CD8-positive, alpha-beta memory T cell (primary cell): ENCODE measurements at places on chromosomes 7 and 10.

DNA sequence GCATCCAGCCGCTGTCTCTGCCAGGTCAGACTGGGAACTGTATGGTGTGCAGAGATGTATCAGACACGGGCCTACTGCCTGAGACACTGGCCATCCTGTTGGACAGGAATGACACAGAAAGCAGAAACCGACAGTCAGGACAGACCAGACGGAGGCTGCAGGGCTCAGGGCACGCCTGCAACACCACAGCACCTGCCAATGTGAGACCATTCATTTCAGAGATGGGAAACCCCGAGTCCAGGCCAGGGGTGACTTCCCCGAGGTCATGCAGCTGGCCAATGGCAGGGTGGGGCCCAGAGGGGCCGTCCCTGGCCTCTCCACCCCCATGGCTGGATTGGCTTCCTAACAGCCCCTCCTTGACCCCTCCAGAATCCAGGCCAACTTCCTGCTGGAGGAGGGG, 34.7 kb downstream of the GRID1 start:
- DNase-seq: no peak

GRCh38 chr10:86636311-86636710, 18.0 kb upstream of the OPN4 start:
- DNase-seq: no peak

DNA sequence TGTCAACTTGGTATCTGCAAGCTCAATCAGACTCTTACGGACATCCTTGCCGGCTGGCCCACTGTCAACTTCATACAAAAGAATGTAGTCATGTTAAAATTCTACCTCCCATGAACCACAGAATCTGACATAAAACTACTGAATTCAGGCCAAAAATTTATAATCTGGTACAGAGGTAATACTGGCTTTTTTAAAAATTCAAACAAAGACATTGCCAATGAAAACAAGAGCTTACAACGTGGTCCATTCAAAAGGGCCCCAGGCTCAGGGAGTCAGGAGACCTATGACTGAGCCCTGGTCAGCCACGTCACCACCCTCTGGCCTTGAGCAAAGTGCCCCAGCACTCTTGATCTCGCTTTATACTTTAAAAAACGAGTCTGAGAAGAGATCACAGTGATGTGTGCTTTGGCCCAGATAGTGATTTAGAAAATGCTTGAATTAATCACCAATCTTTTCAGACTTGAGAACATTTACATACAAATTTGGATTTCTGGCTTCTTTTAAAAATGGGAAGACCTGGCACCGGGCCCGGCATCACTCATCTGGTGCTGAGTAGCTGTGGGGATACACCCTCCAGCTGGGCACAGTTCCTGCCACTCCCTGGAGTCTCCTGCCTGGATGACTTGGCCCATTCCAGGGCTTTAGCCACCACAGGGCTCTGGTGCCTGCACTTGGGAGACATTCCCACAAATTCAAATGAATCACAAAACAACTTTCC, 94.1 kb downstream of the PIP4K2A start:
- DNase-seq: no peak

GRCh38 chr7:75772081-75773077, at the start of gene CCL26:
TSS of gene CCL26 (minus strand) at chr7:75772211. CDS start at chr7:75772176, 35 bp downstream.
- no peak for DNase-seq

- DNase-seq: no peak
Measured at GRCh38 chr10:105956550-105956949, 1208.0 kb downstream of the SORCS1 start.

GRCh38 chr10:80697926-80698325, 160.2 kb downstream of the SH2D4B start:
- no peak for DNase-seq

- no peak for DNase-seq
Measured at GRCh38 chr7:65923316-65923715, 50.4 kb downstream of the VKORC1L1 start.

DNA sequence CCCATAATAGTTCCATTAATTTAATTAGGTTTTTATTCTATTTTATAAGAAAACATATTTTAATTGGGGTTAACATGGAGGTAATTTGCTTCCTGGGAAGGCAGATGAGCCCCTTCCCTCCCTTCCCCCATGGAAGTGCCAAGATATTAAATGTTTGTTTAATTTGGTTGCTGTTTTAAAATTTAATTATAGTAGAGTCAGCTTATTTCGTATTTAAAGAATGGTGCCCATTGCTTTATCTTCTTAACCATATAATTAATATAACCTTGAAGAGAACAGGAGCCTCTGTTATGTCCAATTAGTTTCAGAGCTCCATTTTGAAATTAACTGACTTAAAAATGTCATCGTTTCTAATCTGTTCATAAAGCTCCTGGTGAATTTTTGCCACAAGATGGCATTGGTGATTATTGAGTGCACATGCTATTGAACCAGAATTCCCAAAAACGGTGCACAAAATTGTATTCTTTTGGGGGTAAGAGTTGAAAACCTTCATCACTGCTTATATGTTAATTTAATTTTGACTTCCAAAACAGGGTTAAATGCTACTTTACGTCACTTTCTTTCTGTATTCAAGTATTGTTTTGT, 26.0 kb downstream of the KLHDC10 start:
- DNase-seq: no peak

- DNase-seq: no peak
Measured at GRCh38 chr10:17758896-17759295, 6.9 kb downstream of the TMEM236 start.

DNA sequence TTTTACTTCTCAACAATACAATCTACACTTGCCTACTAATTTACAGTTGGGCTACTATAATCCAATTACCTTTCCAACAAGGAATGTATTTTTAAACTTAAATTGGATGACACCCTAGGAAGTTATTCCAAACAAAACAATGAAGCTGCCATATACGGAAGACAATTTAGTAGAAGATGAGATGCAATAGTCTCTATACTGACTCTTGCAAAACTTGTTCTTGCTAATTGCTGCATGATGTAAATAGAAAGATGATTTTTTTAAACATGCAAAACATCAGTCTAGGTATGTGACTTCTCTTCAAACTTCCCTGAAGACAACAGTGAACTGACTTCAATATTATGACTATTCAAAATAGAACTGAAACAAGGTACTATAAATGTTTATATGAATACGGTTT, 17.6 kb downstream of the NT5C3A start:
- DNase-seq: no peak

DNA sequence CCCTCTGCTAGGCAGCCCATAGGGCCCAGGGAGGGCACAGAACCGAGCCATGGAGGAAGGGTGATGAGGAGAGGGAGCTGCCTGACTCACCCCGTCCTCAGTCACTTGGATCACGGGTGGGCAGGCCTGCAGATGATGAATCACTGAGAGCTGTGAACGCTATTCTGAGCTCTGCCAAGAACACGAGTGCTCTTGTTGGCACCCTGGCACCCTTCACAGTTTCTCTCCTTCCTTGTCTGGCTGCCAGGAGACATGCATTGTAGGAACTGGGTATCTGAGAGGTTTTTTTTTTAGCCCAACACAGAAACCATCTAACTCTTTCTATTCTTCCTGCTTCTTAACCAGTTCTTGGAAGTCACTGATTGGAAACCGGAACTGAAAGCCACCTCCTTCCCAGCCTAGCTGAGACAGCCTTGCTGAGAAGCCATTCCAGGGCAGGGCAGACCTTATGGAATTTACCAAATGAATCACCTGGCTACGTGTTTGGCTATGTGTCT, 82.1 kb downstream of the SLC37A3 start:
- no peak for DNase-seq

GRCh38 chr10:112159469-112159868, 24.1 kb downstream of the GPAM start:
- no peak for DNase-seq

DNA sequence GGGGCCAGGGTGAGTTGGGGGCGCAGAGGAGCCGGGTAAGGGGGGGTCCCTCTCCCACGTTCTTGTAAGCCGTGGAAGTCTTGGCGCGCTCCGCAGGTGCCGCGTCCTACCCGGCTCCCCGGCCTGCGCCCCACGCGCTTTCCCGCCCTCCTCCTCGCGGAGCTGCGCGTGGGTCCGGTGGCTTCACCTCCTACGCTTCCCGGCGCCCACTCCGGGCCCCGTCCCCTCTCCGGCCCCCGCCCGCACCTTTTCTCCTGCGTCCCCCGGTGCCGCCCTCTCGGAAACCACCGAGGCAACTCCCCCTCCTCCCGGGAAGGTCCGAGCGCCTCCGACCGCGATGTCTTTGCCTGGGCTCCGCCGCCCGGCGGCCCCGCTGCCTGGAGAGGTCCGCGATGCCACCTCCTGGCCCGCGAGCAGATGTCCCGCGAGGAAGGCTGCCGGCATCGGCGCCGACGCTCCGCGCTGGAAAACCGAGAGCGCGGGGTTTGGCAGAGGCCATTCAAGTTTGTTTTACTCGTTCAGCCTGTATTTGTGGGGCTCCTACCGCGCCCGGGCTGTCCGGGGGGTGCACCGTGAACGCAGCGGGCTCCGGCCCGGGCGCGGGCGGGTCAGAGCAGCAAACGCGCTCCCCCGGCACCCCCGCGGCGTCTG, 2.4 kb upstream of the NKX6-2 start:
- no peak for DNase-seq

DNA sequence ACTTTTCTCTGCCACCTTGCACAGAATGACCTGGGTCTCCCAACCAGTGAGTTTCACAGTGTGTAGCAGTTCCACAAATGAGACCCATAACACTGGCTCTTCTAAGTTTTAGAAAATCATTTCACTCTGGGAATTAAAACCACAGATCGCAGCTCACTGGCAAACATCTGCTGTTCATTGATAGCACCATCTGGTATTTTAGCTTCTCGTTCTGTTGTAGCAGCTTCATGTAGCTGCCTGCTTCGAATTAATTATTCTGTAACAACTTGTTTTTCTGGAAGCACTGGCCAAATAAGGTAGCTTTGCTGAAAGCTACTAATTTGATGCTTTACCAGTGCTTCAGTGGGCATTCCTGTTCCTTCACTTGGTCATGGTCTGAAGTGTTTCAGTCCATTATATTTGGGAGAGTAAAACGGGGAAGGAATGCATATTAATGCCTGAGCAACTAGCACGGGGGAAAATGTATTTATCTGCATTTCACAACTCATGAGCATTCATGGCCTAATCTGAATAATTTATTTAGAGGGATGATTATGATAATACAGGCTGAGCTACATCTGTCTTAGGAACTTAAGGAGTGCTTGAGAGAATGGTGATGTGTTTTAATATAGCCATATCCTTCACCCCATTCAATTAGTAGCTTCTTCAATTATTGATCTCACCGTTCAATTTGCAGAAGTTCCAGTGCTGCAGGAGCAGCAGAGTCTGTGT, 447.4 kb downstream of the XPNPEP1 start:
- DNase-seq: no peak

- DNase-seq: no peak
Measured at GRCh38 chr7:16697507-16698199, 51.7 kb downstream of the BZW2 start.

DNA sequence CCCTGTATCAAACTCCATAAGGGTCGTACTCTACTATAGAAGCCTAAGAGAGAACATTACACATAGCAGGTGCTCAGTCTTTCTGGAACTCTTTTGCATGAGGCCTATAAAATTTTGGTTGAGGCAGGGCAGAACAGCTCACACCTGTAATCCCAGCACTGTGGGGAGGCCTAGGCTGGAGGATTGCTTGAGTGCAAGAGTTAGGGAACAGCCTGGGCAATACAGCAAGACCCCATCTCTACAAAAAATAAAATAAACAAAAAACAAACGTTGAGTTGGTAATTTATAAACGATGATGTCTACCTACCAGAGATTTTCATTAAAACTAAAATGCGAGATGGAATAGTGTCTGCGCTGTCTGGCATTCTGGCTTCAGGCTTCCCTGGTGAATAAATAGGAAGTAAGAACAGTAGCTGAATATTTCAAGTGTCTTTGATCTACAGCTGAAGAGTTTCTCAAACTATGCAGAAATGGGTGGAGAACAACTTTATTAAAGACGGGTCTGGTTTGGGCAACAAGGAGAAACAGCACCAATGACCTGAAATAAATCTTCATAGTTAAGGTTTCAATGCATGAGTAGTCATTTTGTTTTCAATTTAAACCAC, 774 bp downstream of the PON2 start:
- DNase-seq: no peak

DNA sequence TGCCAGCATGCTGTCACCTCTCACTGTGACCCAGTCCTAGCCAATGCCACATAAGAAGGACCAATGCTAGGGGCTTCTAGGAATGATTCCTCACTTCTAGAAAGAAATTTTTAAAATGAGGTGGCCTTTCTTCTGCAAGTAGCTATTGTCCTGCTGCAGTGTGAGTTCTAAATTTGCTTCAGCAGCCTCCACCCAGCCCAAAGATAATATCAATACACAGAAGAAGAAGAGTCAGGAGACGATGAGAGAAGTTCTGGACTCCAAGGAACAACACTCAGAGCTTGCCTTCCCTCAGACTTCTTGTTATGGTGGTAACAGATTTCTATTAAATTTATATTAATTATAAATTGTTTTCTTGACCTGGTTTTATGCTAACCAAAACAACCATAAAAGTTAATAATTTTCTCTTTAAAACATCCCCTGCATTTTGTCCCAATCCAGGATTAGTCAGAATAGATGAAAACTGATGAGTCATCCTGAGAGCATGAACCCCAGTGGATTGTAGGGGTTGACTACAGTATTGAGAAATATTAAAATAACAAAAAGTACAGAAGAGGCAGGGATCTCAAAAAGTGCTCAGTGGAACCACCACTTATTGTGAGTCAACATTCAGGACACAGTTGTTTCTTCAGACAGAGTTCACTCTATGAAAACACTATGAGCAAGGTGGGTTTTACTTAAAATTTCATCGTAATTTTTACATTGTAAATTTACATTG, 29.6 kb upstream of the AKR1C2 start:
- DNase-seq: no peak

- DNase-seq: no peak
Measured at GRCh38 chr7:91280185-91280584, 16.0 kb downstream of the FZD1 start.

DNA sequence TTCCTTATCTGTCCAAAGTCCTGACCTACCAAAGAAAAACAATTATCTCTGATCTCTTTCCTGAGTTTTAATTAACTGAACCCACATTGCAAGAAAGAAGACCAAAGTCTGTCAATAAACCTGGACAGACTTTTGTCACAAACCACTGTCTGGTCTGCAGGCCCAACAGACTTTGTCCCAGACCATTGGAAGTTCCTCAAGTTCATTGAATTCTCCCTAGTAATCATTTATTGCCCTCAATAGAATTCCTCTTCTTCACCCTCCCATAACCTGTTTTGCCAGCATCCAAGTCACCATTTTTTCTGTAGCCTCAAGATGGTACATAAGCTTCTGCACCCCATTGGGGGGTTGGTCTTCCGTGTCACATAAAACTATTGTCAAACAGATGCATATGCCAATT, 3.9 kb upstream of the DNMBP start:
- no peak for DNase-seq

DNA sequence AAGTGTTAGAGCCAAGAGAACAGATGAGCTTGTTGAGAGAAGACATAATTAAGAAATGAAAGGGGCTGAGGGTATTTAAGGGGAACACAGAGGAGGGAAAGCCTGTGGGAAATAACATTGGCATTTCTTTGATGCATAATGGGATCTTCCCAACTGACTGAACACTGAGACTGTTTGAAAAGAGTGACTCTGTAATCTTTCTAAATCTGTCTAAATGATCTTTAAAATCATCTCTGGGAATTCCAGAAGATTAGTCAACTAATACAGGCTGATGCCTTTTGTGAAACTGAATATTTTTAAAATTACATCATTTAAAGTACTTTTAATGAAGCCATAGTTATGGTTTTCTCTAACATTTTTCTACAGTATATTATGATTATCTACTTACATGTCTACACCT, 17.4 kb upstream of the SLC35G1 start:
- DNase-seq: no peak
